ENCODE measurements at places on chromosomes 4 and X.

DNA sequence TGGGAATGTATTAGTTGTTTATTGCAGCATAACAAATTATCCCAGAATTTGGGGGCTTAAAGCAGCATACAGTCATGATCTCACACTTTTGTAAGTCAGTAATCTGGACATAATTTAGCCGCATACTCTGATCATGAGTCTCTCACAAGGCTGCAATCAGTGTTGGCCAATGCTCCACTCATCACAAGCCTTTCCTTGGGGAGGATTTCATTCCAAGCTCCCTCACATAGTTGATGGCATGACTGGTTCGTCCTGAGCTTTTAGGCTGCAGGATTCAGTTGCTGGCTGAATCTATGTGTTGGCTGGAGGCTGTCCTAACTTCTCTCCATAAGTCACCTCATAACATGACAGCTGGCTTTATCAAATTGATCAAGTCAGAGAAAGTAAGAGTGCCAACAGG, 1568.6 kb upstream of the PCDH7 start:
- no peak for DNase-seq

GRCh38 chr4:164614329-164614728, 139.6 kb upstream of the SMIM31 start:
- no peak for DNase-seq

GRCh38 chrX:22541926-22542325, 269.2 kb downstream of the CBLL2 start:
- DNase-seq = no peak

GRCh38 chr4:112807083-112807482, 170.1 kb downstream of the LARP7 start:
- no peak for DNase-seq

GRCh38 chrX:1649621-1650020, 34.8 kb downstream of the ASMT start:
- DNase-seq = no peak

DNA sequence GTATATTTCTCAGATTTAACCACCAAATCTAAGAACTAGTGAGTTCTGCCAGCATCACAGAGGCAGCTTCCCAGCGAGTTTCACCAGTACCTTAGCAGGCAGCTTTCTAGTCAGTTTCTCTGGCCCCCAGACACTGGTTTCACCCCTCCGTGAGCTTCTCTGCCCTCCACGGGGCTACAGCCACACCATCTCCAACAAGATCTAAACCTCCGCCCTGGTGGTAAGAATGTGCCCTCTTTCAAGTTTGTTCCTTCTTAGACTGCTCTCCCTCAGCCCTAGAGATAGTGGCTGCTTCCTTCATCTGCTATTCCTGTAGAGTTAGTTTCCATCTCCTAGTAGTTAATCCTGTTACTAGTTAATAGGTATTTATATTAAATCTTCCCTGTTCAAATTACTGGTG, 60.5 kb upstream of the TAB3 start:
- no peak for DNase-seq

DNA sequence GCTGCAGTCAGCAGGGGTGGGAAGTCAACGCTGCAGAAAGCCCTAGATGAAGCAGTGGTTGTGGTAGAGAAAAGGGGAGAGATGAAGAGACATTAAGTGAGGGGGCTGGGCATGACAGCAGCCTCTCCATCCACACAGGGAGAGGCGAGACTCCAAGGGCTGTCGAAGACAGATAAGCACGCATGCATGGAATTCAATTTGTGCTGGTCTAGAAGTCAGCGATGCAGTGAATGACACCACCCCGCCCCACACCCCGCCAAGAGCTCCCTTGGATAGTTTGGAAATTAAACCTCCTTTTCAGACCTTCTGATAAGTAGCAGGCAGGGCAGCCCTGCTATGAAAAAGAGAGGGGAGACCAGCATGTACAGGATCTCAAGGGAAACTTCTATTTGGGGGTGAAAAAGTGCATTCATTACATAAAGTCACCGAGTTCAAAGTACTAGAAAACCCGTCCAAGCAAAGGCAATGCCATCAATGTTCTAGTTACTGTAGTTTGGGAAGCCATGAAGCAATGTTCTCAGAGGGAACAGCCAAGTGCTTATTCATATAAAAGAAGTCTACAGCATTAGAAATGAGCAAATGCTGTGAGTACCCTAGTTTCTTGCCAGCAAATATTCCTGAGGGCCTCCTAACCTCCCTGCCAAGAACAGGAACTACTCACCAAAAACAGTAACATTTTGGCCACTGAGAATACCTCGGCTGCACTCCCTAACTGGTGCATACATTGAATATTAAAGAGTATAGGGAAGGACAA, 152.3 kb upstream of the ANXA10 start:
- no peak for DNase-seq

DNA sequence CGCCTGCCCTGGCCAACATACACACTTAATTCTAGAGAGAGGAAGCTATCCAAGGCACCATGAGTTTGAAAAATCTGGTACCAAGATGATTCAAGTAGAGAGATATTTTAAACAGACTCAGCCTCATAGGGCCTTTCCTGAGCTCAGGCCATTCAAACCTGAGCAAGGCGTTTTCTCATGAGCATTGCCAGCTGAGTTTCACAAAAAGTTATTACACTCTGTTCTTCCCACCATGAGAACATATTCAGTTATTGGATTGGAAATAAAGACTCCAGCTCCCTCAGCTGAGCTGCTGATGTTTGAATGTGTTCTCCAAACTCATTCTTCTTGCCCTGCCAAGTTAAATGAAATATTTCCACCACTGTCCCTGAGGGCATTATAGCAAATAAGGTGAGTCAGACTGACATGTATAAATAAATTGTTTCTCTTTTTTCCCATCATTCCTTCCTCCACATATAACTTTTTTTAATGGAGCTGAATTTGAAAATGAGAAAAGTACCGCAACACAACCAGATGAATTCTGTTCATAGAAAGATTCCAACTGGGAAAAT, 429.6 kb downstream of the RAB28 start:
- DNase-seq = no peak

- no peak for DNase-seq
Measured at GRCh38 chrX:136047016-136047642, 61.9 kb downstream of the SLC9A6 start.

- peak; percentile 2 for DNase-seq
Measured at GRCh38 chrX:13506574-13506973, 62.8 kb upstream of the EGFL6 start.

DNA sequence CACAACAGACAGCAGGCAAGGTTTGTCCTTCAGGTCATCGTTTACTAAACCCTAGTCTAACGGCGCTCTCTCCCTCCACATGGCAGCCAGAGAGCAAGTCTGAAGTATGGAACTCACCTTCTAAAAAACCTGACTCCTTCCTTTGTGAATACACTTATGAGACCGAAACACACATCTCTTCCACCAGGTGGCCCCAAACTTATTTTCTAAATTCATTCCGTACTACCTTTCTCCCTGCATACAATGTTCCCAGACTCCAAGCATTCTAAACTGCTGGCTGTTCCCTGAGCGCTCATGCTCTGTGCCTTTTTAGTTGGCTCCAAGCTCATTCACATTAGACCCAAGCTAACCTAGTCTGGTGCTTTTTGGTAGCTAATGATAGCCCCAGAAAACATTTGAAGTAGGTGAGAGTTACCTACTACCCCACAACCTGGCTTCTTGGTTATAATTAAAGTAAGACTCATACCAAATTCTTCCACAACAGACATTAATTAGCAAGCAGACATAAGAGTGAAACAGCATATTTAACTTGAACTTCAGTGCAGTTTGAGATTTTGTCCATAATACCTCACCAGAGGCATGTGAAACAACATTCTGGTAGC, 67.6 kb upstream of the DCLK2 start:
- no peak for DNase-seq

DNA sequence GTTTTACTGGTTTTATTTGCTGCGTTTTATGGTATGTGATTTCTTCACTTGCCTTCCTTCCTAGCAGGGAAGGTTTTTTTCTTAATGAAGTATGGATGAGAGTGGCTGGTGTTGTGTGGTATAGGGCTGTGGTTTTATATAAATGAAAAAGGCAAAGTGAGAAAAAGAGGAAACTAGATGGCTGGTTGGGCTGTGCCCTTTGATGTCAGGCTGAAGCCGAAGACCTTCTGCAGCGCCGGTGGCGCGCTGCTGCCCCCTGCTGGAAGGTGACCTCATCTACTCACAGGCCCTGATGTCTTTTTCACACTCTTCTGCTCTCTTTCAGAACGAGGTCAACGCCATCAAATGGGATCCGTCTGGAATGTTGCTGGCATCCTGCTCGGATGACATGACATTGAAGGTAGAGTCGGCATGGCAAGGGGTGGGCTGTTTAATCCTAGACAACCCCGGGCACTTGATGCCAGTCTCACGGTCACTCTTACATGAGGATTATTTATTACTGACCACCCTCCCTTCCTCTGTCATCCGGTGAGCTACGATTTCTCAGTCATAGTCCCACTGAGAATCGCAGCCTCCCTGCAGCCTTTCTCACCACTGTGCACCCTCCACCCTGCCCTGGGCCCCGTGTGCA, 56.6 kb downstream of the GPR143 start:
- DNase-seq = peak; percentile 62

- no peak for DNase-seq
Measured at GRCh38 chrX:103626855-103627254, 1.9 kb upstream of the TCEAL1 start.

GRCh38 chrX:152817078-152817764, 13.3 kb downstream of the CETN2 start:
- DNase-seq = no peak

GRCh38 chrX:26722666-26723428, 506.9 kb downstream of the MAGEB5 start:
- no peak for DNase-seq

DNA sequence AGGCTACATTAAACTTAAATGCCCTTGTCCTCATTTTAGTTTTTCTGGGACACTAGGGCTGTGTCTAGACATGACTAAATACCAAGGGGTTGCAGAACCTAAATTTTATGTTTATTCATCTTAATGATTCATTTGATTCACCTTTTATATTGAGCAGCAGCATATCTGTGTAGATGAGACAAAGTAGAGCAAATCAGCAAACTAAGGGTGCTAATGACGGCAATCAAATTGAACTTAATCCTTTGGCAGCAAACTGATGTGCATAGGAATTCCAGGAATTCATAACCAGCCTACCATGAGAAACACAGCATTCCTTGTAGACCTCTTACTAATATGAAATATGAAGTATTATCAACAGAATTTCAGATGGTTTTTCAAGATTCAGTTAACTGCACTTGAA, 25.1 kb downstream of the EPHA5 start:
- no peak for DNase-seq

- no peak for DNase-seq
Measured at GRCh38 chr4:113446019-113446418, 315.5 kb downstream of the CAMK2D start.

- no peak for DNase-seq
Measured at GRCh38 chr4:1208970-1209704, 36.8 kb upstream of the SPON2 start.

DNA sequence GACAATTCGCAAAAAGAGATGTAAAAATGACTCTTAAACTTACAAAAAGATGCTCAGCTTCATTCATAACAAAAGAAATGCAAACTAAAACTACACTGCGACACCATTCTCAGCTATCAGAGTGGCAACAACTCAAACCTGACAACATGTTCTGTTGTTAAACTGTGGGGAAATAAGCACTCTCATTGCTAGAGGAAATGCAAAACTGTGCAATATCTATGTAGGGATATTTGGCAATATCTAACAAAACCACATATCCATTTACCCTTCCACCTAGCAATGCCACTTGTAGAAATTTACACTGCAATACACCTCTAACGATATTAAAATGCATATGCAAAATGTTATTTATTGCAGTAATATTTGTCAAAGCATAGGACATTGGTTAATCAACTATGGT, 78.3 kb upstream of the EGFL6 start:
- no peak for DNase-seq

DNA sequence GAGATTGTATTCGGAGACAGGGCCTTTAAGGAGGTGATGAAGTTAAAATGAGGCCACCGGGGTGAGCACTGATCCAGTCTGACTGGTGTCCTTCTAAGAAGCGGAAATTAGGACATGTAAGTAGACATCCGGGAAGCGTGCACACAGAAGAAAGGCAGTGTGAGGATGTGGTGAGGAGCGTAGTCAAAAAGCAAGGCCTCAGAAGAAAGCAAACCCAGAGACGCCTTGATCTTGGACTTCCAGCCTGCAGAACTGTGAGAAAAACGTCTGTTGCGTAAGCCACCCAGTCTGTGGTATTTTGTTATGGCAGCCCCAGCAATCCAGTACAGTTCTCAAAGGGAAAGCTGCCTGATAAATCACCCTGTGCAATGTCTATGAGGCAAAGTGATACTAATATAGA, 153.5 kb downstream of the KCNIP4 start:
- no peak for DNase-seq

DNA sequence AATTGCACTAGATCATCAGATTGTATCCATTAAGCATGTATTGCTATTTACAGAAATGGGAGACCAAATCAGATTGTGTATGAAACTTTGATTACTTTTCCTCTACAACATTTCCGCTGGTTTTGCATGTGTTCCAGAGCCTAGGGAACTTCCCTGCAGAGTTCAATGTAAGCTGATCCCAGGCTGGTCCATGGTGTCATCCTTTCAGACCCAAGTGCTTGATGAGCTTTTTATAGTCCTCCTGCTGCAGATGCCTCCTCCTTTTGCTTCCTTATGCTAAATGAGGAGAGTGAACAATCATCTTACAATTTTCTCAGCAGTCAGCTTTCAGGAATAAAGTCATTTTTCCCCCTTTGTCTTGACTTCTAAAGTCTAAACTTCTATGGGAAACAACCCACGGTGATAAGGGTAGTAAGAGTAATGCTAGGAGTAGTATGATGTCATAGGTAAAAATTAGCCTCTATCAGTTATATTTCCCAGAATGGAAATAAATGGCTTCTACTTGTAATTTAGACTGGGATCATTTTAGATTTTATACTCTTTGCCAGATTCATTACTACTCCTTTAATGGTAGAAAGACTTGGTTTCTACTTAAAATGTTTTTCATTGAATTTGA, 55.1 kb upstream of the SLC4A4 start:
- no peak for DNase-seq

DNA sequence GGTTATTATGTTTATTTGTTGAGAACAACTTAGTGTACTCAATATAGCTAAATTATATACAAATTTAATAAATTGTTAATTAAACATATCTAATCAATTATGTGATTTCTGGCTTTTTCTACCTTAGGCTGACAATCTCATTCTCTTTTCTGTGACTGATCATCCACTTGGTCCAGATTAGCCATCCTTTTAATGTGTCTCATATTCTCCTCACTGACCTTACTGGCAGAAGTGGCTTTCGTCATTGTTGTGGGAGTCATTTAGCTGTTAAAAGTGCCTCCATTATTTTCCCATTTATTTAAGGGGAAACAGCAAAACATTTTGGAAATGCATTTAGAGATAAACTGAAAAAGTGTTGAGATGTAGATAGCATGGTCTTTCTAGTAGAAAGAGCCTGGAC, 172.2 kb downstream of the CCSER1 start:
- DNase-seq = no peak

DNA sequence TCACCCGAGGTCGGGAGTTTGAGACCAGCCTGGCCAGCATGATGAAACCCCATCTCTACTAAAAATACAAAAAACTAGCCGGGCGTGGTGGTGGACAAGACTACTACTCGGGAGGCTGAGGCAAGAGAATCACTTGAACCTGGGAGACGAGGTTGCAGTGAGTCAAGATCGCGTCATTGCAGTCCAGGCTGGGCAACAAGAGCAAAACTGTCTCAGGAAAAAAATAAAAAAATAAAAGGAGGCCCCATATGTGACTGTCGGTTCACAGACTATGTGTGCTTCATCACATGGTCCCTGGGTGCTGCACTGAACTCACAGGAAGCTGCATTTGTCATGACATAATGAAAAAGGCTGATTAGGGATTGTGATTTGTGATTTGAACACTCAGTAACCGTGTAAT, 6.4 kb downstream of the TRIML1 start:
- no peak for DNase-seq

GRCh38 chr4:8679032-8679431, 86.5 kb downstream of the CPZ start:
- DNase-seq = no peak

Measured in activated T-helper 1 cell treated with anti-CD3 and anti-CD28 coated beads, Interleukin-12 subunit alpha, Interleukin-12 subunit beta, Interleukin-2, Interleukin-4 antibody, amounts not matched to agents 30 ng/mL and 10 ng/mL and 1 ng/mL, durations not matched to agents 14 hours and 24 hours and 36 hours (primary cell).